ENCODE measurements at places on chromosomes 6 and 20.

- no peak for DNase-seq
These were observed 58.8 kb upstream of the ZNF831 start for GRCh38 chr20:59104831-59105230.

- no peak for DNase-seq
These were observed 28.7 kb upstream of the PI16 start for GRCh38 chr6:36925809-36926208.

DNA sequence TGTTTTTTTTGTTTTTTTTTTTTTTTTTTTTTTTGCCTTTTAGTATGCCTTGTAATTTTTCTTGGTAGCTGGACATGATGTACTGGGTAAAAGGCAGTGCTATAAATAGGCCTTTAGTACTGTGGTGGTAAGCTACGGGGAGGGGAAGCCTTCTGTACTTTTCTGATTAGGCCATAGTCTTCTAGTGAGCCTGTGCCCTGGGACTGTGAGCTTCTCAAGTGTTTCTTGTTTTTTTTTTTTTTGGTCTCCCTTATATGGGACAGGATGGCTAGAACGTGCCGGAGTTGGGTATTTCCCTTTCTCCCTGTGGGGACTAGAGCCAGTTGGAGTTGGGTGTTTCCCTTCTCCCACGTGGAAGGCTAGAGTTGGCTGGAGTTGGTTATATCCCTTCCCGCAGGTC, 59.4 kb upstream of the PRELID3B start:
- DNase-seq = no peak

DNA sequence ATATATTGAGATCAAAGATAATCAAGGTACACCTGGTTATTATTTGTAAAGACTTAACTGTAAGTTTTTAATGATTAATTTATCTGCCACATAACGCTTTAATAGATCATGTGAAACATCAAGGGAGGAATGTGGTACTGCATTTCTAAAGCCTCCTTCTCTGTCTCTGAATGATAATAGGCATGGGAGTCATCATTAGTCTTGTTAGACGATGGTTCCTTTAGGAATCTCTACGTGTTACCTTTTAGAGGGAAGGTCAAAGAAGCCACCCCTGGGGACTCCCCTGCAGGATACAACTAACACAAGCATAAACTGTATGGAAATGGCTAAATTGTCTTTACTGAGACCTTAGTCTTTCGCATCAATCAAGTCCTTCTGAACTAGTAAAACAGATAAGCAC, 173.6 kb upstream of the MCHR2 start:
- DNase-seq = no peak

DNA sequence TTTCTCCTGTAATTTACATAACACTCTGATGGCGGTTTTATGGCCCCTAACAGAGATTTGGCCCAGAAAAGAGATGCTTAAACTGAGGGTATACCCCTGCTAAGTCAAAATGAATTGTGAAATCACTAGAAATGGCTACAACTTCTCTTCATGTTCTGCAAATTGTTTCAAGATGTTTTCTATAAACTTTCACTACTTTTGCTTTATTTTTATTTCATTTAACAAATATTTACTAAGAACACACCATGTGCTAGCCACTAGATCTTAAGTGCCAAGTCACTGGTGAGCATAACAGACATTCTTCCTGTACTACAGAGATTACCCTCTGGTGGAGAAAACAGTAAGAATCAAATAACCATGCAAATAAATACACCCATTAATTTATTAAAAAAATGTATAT, 87.6 kb downstream of the KCNQ5 start:
- no peak for DNase-seq

DNA sequence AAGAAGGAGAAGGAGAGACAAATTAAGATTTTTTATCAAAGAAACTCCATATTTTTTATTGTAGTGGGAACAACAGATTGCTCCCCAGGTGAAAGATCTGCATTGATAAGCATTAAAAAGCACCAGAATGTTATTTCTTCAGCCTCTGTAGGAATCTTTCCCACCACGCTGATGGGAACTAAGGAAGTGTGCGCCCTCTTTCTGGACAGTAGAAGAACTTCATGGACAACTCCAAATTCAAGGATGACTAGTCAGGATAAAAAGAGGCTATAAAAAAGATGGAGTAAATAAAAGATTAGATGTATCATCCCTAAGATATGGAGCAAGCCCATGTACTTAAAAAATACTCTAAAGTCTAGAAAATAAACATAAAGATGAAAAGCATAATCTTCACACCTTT, 45.8 kb upstream of the PAK5 start:
- DNase-seq = no peak

- no peak for DNase-seq
These were observed 22.4 kb downstream of the SDCBP2 start for GRCh38 chr20:1306316-1307135.

DNA sequence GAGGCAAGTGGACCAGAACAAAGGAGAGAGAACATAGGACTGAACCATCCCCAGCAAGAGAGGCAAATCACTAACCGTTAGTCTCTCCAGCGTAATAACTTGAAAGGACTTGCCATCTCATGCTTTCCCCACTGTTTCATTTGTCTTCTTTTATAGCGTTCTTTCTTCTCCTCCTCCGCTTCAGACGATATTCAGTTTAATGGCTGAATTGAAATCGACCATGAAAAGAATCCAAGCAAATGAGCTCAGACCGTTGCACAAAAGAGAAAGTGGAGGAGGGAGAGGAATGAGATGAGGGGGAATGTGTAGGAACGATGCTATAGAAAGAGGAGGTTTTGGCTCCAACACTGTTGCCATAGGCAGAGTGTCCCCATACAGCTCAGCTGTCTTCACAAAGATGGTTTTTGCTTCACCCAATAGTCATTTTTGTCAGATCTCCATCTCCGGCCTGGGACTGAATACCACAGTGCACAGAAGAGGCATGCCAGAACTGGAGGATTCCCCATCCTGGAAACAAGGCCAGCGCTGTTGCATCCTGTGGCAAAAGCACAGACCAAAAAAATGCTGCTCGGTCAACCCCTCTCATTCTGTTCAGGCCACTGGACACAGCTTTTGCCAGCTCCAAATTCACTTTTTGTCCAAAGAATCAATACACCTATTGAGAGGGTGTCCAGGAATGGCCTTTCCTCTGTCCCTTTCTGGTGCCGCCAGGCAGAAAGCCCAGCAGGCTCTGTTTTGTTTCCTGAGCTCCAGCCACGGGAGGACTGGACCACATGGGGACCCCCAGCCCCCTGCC, 176.1 kb downstream of the ID4 start:
- DNase-seq = no peak
